ENCODE measurements at places on chromosomes 11 and 22.
A peak's percentile ranks its signal among the peaks of the same experiment; 100 is the strongest.

DNA sequence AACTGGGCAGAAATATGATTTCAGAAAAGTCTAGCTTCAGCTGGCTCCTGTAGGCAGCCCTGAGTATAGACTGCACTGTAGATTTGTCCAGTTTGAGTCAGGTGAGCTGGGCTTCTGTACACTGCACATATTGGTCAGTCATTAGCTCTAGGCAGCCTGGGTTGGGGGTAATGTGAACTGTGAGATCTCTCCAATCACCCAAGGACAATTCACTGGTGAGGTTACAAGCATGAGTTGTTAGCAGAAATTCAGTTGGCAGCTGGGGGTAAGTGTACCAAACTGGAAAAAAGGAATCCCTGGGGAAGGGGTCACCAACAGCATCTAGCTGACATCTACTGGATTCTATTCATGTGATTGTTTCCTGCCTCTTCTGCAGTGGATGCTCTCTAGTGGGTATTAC is 39.7 kb downstream of the MRGPRX2 start:
- no peak for DNase-seq

DNA sequence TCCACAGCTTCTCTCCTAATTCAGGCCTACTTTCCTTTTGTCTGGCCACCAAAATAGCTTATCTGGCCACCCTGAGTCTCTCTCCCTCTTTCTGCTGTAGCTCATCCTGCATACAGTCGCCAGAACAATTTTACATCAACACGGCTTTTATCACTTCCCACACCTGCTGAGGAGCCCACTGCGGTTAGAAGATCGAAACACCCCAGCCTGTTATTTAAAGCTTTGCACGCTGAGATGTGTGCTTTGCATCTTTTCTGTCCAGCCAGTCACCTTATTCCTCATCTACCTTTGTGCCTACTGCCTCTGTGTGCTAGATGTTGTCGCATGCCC is 96.0 kb downstream of the COMMD9 start:
- no peak for DNase-seq

GRCh38 chr11:45856044-45856468 is 8.8 kb downstream of the CRY2 start:
- no peak for DNase-seq

DNA sequence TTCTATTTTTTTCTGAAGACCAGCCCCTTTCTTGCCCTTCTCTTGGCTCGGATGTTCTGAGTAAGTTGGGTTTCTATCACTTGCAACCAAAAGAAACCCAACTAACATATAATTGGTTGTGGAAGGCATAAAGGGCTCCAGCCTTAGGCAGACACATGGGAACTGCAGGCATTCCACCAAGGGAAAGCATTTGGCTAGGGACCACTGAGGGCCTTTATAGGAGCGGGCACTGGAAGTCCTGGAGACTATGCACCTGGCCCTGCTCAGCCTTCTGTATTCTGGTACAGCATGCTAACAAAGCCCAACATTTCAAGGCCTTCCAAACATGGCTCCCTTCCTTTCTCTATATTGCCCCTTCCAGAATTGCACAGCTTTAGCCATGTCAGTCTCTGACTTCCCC is 17.6 kb upstream of the LMO1 start:
- DNase-seq = no peak

GRCh38 chr11:59812220-59812619 is 1.6 kb upstream of the MRPL16 start:
- no peak for DNase-seq

GRCh38 chr11:12139144-12139881 is 28.9 kb downstream of the MICAL2 start:
- DNase-seq = no peak

DNA sequence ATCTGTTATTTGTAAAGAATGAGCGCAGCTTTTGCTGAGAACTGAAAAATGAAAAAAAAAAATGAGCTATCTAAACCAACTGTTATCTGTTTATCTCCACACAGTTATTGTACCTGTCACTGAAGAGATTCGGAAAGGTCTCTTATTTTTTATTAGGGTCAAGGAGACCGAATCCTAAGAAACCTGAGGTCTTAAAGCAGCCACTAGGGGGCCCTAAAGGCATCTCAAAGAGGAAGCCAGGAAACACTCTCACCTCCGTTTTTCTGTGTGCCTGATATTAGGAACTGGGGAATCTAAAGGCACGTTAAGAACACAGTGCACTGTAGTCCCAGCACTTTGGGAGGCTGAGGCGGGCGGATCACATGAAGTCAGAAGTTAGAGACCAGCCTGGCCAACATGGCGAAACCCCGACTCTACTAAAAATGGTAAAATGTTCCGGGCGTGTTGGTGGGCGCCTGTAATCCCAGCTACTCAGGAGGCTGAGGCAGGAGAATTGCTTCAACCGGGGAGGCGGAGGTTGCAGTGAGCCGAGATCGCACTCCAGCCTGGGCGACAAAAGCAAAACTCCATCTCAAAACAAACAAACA is 3.5 kb upstream of the LARGE1 start:
- peak; percentile 71 for DNase-seq

DNA sequence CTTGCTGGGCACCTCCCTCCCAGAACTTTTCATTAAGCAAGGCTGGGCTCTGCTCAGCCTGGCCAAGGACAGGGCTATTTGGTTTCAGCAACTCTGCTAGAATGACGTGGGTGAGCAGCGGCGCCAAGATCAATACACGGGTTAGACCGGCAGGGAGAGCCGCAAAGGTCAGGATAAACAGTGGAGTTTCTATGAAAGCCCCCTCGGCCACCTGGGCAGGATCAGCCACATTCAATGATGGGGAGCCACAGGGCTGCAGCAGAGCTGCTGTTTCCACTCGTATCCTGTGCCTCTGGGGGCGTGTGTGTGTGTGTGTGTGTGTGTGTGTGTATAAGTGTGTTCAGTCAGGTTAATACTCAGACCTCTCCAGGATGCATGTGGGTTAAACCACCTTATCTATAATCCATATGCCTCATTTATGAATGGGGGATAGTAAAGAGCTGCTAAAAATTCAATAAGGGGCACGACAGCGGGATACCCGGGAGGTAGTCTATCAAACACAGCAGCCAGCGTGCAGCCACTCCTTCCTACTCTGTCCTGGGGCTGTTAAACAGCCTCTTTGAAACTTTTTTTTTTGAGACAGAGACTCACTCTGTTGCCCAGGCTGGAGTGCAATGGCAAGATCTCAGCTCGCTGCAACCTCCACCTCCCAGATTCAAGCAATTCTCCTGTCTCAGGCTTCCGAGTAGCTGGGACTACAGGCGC is 34.8 kb downstream of the MYH9 start:
- peak; percentile 76 for DNase-seq

DNA sequence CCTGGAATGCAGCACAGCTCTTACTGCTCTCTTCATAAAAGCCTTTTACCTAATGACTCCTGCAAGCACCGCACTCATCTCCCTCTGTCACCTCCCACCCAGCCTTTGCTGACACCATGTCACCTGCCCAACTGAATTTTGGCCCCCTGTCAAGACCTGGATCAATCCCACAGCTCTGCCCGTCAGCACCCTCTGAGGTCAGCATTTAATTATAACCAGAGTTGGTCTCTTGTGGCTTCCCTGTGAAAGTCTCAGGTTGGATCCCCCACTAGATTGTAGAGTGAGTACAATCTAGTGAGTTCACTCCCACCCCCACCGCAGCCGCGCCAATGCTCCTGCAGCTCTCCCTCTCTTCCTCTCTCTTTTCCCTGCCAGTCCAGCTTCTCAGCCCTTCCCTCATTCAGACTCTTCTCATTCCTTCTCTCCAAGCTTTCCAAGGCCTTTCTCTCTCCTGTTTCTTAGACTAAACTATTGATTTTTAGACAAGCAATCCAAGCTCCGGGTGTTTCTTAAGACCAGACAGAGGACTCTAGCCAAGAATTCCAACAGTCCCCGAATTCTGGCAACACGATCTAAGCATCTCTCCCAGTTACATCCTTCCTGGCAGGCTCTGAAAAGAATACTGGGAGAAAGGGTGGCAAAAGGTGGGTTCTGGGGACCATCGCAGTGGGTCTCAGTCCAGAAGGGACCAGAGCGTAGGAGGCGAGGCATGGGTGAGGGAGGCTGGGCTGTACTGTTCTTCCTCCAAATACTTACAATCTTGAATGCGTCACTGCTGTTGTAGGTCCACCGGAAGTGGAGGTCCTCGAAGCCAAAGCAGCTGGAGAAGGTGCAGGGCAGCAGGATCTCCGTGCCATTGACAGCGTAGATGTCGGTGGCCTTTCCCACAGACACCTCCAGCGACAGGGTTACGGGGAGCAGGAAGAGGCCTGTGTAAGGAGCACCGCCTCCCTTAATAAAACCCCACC is 8.0 kb downstream of the SCN4B start:
- no peak for DNase-seq

GRCh38 chr11:134414766-134415765 is 3.0 kb upstream of the B3GAT1 start:
- no peak for DNase-seq

- DNase-seq = no peak
These were observed 124.9 kb downstream of the MRTFA start for GRCh38 chr22:40511604-40512003.

DNA sequence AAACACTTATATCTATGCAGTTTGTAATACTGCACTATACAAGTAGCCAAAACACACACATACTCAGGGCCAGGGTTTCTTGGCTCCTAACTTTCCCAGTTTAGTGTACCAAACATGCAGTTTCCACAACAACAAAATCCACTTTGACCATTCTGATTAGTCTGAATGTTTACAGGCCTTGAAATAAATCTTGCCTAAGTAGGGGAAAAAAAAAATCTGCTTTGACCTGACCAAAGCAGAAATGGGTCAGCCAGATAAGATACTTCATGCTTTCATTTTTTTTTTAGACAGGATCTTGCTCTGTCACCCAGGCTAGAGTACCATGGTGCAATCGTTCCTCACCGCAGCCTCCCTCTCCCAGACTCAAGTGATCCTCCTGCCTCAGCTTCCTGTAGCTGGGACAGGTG is 10.1 kb downstream of the PRR14L start:
- DNase-seq = no peak

DNA sequence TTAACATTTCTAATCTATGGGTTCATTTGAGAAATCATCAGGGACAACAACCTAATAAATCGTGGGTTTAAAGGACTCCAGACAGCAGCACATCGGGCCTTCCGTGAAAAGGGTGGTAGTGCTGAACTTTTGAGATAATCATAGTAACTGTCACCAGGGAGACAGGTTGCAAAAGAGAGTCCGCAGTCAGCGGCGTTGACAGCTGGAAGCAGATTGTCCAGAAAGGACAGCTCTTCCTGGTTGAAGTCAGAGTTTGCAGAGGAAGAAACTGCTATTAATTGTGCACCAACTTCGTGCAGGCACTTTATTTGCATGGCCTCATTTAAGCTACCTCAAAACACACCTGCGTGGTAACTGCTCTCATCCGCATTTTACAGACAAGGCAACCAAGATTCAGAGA is 20.5 kb upstream of the ISX start:
- no peak for DNase-seq

GRCh38 chr11:60842668-60843600 is 1.0 kb downstream of the CCDC86 start:
- no peak for DNase-seq

DNA sequence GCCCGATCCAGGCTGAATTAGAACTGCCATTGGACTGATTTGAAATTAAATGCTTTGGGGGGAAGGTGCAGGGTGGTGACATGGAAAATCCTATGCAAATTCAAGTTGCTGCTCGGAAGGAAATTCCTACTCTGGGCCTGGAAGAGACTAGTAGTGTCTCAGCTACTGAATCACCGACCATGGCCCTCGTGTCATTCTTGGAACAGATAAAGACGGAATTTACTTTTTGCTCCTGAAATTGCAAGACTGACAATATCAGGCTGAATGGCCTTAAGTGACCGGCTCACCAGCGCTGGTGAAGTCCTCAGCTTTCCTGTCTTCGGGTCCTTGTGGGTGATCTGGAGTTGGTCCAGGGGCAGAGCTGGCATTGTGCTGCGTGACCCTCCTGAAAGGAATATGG is 6.1 kb downstream of the ASCC2 start:
- no peak for DNase-seq

DNA sequence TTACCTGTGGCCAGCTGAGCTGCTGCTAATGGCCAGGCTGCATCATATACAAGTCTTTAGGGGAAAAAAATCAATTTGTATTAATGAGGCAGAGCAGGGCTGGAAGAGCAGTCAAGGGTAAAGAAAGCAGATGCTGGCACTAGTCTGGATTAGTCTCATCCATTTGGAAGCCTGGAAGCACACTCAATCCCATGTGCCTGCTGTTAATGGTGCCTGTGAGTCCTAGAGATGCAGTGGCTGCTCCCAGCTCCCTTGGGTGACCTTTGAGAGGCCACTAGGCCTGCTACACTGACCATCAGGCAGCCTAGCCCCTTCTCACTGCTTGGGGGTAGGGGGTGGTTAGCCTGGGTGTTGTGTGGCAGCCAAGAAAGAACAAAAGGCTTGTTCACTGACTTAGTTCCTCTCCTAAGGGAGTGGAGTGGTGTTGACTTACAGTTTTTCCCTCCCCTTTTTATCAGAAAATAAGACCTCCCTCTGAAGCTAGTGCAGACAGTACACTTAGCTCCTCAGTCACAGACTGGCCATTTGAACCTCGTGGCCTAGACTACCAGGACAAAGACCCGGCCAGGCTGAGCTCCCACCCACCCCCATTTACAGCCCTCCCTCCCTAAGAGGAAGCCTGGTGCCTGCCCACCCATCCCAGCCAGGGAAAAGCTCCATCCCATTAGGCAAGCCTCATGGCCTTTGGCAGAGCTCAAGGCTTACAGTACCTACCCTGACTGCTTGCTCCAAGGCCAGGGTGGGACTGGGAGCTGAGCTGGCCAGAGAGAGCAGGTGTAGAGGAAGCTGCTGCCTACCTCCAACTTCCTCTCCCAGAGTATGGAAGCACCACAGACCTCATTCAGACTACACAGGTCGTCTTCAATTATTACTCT is 7.8 kb downstream of the PIK3IP1 start:
- DNase-seq = no peak

DNA sequence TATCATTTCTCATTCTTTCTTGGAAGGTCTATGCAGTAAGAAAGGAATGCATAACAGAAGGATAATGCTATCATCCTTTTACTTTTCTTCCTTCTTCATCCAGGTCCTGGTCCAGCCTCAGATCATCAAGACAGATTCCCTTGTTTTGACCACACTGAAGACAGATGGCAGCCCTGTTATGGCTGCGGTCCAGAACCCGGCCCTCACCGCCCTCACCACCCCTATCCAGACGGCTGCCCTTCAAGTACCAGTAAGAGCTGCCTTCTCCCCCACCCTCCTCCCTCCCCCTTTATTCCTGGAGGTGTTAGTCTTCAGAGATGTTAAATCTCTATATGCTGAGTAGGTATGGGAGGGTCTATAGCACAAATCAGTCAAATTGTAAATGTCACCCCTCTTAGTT is 37.9 kb downstream of the SREBF2 start:
- no peak for DNase-seq

DNA sequence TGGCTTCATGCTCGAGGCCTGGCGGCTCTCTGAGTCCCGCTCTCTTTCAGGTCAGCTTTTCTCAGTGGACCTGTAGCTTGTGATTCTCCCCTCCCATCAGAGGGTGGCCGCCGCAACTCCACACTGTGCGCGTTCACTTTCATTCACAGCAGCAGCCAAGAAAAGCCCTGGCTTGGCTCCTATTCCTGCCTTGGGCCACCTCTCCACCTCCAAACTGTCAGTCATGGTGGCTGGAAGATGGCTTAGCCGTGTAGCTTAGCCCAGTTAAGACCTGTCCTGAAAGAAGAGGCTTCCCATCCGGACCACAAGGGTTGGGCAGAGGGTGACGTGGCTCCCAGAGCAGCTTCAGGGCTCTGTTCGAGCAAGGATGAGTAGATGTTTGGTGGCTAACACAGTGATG is 125.5 kb downstream of the TBC1D22A start:
- DNase-seq = no peak
